HTR-8/SVneo (cell line): ENCODE measurements at places on chromosomes 2 and 18.

DNA sequence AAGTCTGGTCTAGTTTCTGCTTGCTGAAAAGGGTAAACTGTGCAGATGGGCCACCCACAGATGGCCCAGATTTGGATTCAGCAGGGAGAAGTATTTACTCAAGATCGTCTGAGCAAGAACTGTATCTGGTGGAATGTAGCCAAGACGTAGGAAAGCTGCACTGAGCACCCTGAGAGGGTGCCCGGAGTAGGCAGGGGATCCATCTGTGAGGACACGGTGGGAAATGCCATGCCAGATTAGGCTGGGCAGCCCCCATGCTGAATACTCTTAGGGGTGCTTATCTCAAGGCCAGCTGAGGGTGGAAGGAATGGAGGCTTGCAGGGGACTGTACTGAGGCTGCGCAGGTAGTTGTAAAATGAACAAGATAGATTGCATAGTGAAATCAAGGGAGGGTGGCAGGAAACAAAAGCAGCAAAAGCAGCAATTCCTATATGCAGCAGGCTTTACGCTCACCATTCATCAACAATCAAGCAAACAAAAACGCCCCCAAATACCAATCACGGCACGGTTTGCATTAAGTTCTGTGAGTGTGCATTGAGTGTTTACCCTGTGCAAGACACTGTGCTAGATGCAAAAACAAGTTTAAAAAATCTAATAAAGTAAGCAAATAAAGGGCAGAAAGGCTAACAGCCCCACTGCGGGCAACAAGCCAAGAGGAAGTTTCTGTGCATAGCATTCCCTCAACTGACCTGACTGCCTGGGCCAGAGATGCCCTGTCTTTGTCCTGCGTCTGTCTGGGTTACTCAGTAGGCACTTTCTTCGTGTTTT, 32.2 kb upstream of the LPIN2 start:
- no peak for DNase-seq

DNA sequence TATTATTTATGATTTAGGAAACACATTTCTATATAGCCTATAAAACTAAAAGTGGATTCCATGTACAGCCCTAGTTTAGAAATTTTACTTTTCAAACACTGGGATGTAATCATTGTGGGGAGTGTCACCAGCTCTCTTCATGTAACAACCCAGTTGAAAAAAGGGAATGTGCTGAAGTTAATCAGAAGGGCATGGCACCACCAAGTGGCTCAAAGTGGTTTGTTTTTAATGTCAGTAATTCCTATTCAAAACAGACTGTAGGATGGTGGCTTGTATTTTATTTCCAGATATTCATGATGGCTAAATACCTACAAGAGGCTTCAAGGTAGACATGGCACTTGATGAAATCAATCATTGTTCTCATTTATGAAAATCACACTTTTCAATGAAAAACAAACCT, 58.1 kb upstream of the TMEM182 start:
- peak; percentile 15 for DNase-seq

GRCh38 chr2:216477283-216478035, 21.2 kb upstream of the RPL37A start:
- no peak for DNase-seq

GRCh38 chr2:68501768-68502167, 34.4 kb downstream of the APLF start:
- DNase-seq: no peak

DNA sequence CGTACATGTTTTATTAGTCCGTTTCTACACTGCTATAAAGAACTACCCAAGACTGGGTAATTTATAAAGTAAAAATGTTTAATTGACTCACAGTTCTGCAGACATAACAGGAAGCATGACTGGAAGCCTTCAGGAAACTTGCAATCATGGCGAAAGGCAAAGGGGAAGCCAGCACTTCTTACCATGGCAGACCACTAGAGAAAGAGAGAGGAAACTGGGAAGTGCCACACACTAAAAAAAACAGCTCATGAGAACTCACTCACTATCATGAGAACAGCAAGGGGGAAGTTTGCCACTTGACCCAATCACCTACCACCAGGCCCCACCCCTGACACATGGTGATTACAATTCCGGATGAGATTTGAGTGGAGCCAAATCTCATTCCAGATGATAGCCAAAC, 466.2 kb downstream of the IRS1 start:
- no peak for DNase-seq

GRCh38 chr2:47080888-47081301, 74.2 kb downstream of the STPG4 start:
- DNase-seq: no peak

DNA sequence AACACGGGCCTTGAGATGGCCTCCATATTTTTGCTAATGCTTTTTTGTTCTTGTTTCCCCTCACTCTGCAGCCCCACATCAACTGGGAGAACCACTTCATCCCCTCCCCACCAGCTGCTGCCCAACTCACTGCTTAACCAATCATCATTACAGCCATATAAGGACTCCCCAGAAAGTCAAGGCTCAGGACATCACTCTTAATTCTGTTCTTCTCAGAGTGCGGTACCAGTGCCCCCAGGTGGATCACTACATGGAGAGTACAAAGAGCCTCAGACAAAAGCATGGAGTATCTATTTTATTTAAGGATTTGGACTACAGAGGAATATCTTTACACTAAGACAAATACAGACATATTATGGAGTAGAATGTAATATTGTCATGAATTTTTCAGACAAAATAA, 340.6 kb downstream of the PAX3 start:
- peak; percentile 3 for DNase-seq

- DNase-seq: no peak
Measured at GRCh38 chr2:62596061-62596921, 90.3 kb upstream of the TMEM17 start.

GRCh38 chr2:238700506-238701340, 147.2 kb upstream of the TWIST2 start:
- no peak for DNase-seq

DNA sequence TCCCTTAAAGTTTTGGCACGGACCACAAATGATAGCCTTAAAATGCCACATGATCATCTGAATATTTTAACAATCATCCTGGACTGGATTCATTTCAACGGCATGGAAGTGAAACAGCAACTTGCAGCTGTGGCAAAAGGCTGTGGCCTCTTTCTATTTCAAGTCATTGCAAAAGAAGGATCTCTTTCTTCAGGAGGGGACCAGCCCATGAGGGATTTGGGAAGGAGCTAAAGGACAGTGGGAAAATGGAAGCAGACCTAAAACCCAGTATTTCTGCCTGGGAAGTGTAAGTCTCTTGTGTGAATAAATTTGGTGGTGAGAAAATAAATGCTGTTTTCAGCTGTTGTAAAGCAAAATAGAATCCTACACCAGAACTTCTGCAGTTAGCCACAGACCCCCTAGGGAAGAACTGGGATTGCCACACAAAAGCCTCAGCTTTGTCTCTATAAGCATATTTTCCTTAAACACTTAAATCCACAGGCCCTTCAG, 107.3 kb upstream of the ZFP36L2 start:
- no peak for DNase-seq
